ENCODE measurements at places on chromosomes 2 and 18.

DNA sequence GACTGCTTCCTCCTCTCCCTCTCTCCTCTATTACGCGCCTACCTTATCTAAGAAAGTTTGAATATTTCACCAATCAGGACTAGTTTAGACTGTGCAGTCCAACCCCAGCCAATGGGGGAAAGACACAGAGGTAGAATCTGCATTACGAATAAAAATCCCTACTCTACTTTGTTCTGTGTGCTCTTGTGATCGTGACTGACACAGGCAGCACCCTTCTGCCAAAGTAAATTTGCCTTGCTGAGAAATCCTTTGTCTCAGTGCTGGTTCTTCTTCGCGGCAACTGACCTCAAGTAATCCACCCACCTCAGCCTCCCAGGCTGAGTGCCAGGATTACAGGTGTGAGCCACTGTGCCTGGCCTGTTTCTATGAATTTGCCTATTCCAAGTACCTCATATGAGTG lies 8.6 kb upstream of the CDCA7 start:
- no peak for DNase-seq

DNA sequence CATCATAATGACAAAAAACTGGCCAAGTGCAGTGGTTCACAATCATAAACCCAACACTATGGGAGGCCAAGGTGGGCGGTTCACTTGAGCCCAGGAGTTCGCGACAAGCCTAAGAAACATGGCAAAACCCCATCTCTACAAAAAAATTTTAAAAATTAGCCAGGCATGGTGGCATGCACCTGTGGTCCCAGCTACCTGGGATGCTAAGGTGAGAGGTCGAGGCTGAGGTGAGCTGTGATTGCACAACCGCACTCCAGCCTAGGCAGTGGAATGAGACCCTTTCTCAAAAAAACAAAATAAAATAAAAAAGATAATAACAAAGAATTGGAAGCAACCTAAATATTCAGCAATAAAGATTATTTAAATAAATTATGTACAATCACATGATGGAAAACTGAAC lies 21.8 kb downstream of the PSTPIP2 start:
- DNase-seq, result no peak

GRCh38 chr2:20524412-20525040 lies 77.7 kb downstream of the RHOB start:
- DNase-seq, result no peak

DNA sequence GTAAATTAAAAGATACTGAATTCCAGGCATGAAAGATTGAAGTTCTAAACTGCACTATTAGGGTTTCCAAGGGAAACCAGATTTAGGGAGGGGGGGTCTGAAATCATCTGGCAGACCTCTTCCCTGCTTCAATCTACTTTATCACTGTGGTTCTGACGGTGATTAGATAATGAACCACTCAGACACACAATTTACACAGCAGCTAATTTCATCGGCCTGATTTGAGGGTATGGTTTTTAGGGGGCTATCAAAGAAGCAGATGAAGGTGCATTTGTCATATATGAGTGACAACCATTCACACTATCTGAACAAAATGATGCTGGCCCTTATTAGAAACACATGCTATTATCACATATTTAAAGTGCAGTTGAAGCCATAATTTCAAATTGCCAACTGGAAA lies 106.0 kb downstream of the OLA1 start:
- DNase-seq, result no peak

GRCh38 chr18:51032193-51032592 lies 2.2 kb downstream of the SMAD4 start:
- no peak for DNase-seq

GRCh38 chr18:56560992-56561391 lies 77.4 kb downstream of the TXNL1 start:
- DNase-seq, result no peak

GRCh38 chr2:174914853-174915760 lies 90.1 kb downstream of the CHN1 start:
- no peak for DNase-seq

GRCh38 chr18:10032331-10033015 lies 118.7 kb downstream of the VAPA start:
- DNase-seq, result peak; percentile 18

- DNase-seq, result no peak
Measured at GRCh38 chr18:35174093-35174731, 66.6 kb upstream of the ZNF397 start.

GRCh38 chr2:3913166-3913565 lies 209.8 kb downstream of the DCDC2C start:
- no peak for DNase-seq

- no peak for DNase-seq
Measured at GRCh38 chr2:73257425-73258125, 23.5 kb downstream of the CCT7 start.

DNA sequence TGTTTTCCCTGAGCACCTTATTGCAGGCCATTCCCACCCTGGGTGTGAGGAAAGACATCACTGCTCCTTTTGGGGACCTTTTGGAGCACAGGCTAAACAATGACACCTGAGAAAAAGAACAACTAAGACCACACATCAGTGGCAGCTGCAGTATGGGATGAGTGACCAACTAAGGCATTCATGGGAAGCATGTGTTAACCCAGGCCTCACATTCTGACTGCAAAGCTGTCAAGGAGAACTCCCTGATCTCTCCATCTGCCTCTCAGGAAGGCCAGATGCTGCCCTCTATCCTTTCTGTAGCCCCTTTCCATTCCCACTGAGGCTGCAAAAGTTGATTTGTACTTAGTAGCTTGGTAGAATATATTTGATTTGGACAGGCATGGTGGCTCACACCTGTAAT lies 277.7 kb upstream of the FBXO11 start:
- DNase-seq, result no peak

- DNase-seq, result no peak
Measured at GRCh38 chr18:50934545-50935211, 33.2 kb upstream of the ELAC1 start.

DNA sequence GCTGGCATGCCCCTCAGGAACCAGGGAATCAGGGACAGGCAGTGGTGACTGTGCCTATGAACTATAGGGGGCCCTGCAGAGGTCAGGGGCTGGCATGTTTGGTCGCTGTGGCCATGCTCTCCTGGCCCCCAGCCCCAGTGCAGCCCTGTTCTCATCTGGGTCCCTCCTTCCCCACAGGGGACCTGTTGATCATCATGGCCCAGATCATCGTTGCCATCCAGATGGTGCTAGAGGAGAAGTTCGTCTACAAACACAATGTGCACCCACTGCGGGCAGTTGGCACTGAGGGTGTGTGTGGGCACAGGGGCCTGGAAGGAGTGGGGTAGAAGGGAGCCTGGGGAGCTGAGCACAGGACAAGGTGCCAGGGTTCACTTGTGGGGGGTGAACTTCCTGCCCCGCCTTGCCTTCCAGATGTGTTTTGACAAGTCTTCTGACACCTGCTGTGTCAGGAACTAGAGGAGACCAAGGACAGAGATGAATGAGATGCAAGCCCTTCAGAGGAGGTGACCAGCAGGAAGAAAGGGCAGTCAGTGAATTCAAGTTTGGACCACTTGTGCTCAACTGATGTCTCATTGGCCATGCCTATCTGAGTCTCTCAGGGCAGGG lies 9.6 kb upstream of the CENPA start:
- no peak for DNase-seq

GRCh38 chr2:49753344-49753985 lies 599.1 kb upstream of the FSHR start:
- no peak for DNase-seq

DNA sequence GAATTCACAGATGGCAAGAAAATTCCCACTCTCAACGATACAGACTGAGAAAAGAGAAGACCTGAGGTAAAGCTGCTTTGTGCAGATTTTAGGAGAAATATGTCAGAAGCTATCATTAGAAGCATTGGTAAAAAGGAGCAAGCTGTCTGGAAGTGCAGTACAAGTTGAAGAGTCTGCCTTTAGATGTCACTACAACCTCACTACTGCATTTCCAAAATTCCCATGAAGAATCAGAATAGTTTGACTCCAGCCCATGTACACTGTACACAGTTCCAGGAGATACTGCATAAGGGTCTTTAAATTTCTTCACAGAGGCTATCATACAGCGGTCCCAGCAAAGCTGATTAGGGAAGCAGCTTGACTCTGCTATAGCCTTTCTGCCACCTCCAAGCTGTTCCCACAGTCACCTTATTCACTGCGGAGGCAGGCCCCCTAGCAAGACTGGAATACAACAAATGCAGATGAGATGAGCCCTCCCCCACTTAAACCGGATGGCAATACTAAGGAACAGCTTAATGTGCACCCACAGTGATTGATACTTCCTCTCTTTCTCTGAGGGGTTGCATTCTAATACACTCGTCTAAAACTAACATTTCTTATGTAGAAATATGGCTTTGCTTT lies 527.4 kb downstream of the TMEM182 start:
- no peak for DNase-seq

DNA sequence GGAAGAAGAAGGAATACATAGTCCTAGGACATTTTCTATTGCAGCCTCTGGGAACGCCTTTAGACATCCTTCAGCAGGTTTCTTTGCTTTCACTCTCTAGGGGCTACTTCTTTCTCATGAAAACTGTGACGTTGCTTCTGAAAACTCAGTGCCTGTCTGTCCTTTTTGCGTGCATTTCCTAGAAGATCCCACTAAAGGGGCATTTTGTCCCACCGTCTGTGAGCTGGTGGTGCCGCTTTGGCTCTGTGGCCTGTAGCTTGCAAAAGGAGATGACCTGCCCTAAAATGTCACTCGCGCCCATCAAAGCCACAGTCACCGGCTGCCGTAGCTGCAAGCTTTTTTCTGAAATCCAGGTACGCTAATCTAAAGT lies 579 bp downstream of the STAT4 start:
- DNase-seq, result no peak

- DNase-seq, result peak; percentile 9
Measured at GRCh38 chr2:55014962-55015939, 35.0 kb downstream of the RTN4 start.

DNA sequence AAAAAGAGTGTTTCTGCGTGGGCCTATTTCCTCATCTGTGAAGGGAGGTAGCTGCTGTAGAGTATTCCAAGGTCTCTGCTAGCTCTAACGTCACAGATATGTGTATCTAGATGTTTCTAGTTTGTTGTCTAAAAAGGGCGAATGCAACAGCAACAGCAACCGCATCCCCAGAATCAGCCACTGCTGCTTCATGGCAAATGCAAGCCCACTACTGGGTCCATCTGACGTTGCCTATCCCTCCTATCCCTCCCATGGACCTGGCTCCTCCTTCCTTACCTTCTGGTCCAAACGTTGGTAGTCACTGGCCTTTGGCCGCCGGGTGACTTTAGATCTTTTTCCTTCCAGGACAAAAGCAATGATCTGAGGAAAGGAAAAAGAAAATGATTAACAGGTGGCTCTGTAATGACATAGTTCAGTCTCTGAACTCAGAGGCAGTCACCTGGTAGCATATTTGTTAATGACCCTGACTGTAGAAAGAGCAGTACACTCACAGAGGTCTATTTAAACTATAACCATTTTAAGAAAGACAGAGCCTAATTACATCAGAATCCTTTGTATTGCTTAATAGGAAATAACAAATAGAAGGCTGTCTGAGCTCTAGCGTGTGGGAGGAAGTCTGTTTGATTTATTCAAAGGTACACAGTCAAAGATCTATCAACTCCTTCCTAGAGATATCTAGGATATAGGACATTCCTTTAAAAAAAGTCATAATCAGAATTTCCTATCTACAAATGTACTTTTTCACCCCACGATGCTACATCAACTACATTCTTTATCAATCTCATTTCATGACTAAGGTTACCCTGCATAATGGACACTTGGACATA lies 2.9 kb downstream of the TGOLN2 start:
- DNase-seq, result no peak

DNA sequence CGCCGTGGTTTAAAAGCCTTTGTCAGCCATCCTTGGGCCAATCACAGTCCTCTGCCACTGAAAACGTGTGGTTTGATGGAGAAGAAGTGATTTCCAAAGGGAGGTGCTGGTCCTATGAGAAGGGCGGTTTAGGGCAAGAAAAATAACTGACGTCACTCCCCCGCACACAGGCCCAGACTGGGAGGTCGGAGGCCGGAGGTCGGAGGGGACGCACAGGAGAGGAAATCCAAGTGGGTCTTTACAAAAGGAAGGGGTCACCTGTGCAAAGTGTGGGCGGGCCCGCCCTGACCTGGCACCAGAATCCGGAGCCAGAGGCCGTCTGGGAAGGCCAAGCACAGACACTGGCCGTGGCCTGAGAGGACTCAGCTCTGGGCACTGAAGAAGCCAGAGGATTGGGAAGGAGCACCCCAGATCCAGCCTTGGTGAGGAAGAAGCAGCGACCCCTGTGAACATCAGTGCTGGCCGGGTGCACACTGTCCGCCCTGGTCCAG lies 18.0 kb upstream of the KCNG2 start:
- DNase-seq, result no peak

DNA sequence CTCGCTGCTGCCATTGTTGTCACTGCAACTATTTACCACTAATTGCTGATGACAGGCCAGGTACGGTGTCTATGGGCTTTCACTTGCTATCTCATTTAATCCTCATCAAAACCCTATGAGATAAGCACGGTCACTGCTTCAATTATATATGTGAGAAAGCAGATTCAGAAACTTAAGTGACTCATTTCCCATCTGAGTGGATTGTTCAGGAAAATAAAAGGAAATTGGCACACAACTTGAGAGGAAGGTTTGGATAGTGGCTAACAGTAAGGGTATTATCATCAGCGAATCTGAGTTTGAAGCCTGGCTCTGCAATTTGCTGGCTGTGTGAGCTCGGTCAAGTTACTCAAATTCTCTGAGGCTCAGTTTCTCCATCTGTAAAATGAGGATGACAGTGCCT lies 196.0 kb downstream of the KCNS3 start:
- no peak for DNase-seq

- no peak for DNase-seq
Measured at GRCh38 chr18:59354731-59355130, 4.3 kb downstream of the LMAN1 start.

GRCh38 chr2:24576146-24576545 lies 85.1 kb downstream of the NCOA1 start:
- no peak for DNase-seq
